Left cardiac atrium (tissue), 4 donors: ENCODE measurements at places on chromosomes 1 and 21.

- DNase-seq = no peak
Measured at GRCh38 chr1:53409695-53410094, 49.5 kb upstream of the DMRTB1 start.

GRCh38 chr1:41733021-41733420 lies 185.7 kb downstream of the HIVEP3 start:
- DNase-seq = peak; percentile 35

- DNase-seq = peak; percentile 76
Measured at GRCh38 chr1:11804666-11805421, 920 bp downstream of the MTHFR start.

DNA sequence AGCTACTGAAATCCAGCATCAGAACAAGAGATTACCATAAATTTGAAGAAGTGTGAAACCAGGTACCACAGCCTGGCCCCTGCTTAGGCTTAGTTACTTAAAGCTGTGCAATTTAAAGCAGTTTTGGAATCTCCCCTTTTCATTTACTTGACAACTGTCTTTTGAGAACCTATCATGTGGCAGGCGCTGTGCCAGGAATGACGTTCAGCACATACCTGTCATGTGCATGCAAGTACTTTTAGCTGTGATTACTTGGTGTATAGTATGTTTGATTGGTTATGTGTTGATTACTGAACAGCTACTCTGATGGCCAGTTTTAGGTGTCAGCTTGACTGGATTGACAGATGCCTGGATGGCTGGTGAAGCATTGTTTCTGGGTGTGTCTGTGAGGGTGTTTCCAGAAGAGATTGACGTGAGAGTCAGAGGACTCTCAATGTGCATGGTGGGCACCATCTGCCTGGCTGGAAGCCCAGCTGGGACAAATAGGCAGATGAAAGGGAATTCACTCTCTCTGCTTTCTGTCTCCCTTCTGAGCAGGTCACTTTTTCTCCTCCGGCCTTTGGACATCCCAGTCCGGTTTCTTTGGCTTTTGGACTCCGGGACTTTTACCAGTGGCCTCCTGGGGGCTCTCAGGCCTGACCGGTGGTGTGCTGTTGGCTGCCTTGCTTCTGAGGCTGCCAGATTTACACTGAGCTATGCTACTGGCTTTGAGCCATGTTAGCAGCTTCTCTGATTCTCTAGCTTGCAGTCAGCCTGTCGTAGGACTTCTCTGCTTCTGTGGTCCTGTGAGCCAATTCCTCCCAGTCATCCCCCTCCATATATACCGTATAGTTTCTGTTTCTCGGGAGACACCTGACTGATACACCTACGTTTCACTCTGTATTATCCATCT lies 178.0 kb downstream of the RYR2 start:
- DNase-seq = no peak

GRCh38 chr1:66366634-66367033 lies 167.3 kb upstream of the SGIP1 start:
- DNase-seq = no peak
